ENCODE measurements at places on chromosomes 11 and 22.
A peak's percentile ranks its signal among the peaks of the same experiment; 100 is the strongest.

- DNase-seq = no peak
Measured at GRCh38 chr11:70104961-70105360, 26.8 kb downstream of the ANO1 start.

DNA sequence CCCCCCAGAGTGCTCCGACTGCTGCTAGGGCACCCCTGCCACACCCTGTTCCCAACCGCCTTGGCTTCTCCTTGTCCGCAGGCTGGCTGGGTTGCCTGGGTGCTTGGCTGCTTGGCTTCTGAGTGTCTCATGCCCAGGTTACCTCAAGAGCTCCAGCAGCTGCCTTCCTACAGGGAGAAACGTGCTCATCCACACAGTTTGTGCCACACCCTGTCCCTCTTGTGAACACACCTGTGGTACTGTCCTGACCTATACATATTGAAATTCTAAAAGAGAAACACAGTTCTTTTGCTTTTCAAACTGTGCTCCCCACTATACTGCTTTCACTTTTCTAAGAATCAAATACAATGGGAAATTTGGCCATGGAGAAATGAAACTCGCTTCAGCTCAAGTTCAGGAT, 191.4 kb downstream of the DBX1 start:
- DNase-seq = no peak

DNA sequence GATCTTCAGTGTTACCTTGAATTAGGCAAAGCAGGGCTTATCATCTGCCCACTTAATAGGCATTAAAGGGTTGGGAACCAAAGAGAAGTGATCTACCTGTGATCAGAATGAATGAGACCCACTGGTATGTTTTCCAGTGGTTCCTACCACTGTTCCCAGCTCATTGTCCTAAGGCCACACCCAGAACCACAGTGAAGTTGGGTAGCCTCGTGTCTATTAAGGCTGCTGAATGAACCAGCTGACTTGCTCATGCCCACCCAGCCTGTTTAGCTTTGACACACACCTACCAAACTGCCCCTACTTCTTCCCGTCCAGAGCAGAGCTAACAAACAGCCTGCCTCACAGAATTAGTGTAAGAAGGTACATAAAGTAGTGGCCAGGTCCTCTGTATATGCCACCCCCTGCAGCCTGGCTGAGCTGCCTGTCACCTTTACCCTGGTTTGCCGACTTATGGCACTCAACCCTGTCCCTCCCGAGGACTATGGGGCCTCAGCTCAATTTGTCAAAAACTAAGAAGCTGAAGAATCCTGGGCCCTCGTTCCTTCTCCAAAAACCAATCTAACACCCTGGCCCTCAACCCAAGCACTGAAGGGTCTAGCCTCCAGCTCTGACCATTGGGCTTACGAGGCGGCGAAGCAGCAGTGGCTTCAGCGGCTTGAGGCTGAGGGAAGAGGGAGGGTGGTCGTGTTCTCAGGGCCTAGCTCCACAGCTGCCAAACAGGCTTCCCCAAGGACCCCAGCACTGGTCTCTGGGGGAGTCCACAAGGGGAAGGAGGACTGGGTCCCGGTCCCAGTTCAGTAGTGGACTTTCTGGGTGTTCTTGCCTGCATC, 9.8 kb downstream of the UCP2 start:
- no peak for DNase-seq

DNA sequence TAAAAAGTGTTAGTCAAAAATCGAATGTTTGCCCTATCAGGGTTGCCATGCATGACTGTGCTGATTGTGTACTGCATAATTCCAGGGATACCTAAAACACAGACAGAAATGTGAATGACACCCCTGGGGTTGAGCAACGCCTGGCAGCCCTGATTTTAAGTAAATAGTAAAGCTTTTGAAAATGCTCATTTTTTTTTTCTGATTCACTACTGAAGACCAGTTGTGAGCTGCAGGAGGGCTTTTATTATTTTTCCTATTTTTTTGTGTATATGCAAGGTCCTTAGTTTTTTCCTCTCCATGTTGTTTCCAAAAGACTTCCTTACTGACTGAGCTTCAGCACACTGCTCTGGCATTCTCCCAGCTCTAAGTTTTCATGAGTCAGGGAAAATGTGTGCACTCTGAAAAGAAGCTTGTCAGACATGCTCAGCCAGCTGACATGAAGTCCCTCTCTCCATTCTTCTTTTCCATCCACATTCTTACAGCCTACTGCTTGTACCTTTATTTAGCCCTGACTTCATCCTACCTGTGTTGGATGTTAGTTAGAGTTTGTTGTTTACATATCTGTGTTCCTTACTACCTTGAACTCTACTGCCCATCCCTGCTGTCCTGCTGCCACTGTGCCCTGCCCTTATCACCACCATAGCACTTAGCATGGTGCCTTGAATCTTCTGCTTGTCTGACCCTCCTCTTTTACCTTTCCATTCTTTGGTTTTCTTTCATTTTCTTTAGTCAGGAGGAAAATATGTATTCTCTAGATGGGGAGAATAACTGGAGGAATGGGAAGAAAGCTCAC, 79.5 kb downstream of the HORMAD2 start:
- DNase-seq = peak; percentile 46

GRCh38 chr11:124167826-124168231, 15.3 kb upstream of the OR10D3 start:
- no peak for DNase-seq

GRCh38 chr11:73308961-73309919, 1.2 kb downstream of the ARHGEF17 start:
- DNase-seq = peak; percentile 97

Data from GM03348 (cell line).